ENCODE measurements at places on chromosomes 6 and 20. TPM values are rescaled to one million over a fixed set of nuclear protein-coding genes. Genes with fewer than 3 reads are reported as not detected.

DNA sequence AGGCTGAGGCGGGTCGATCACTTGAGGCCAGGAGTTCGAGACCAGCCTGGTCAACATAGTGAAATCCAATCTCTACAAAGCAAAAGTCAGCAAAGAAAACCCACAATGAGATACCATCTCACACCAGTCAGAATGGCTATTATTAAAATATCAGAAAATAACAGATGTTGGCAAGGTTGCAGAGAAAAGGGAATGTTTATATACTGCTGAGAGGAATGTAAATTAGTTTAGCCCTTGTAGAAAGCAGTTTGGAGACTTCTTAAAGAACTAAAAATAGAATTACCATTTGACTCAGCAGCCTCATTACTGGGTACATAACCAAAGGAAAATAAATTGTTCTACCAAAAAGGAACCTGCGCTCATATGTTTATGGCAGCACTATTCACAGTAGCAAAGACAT is 16.7 kb upstream of the GCM1 start:
- DNase-seq: no peak

DNA sequence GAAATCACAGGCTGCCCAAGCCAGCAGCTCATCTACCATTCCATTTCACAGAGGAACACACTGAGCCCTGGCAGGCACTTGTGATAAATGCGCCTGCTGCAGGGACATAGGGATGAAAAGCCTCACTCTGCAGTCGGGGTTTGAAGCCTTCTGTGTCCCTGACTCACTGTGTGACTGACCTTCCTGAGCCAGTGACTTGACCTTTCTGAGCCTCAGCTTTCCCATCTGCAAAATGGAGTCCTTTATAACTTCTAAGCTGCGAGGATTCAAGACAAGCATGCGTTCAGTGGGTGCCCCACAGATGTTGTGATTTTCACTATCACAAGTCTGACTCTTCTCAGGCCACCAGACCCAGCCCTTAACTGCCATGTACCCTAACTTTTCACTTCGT is 5.5 kb downstream of the TGM2 start:
- DNase-seq: no peak

DNA sequence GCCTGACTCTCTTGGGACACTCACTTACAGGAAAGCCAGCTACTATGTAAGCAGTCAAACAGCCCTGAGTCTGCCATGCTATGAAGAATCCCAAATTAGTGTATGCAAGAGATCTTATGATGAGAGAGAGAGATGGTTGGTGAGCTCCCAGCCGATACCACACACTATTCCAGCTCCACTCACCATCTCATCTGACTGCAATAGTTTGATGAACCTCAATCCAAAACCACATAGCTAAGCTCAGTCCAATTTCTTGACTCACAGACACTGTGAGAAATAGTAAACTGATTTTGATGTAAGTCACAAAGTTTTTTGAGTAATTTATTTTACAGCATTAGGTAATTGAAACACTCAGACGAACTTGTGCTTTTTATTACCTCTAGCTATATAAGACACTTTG is 441.4 kb downstream of the COL12A1 start:
- no peak for DNase-seq

DNA sequence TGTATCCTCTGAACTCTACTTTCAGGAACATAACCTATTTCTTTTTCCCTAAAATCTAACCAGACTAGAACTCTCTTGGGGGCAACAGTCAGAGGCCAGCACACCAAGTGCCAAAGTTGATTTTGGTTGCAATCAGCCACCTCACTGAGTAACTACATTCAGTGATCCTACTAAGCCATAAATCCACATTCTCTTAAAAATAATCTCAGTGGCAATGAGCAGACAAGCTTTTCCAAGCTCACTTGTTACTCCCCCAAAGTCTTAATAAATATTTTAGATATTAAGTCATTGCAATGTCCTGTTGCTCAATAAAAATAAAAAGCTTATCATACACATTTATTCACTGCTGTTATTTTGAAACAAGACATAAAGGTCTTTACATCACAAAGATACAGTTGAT is 9.8 kb downstream of the RGS17 start:
- no peak for DNase-seq

DNA sequence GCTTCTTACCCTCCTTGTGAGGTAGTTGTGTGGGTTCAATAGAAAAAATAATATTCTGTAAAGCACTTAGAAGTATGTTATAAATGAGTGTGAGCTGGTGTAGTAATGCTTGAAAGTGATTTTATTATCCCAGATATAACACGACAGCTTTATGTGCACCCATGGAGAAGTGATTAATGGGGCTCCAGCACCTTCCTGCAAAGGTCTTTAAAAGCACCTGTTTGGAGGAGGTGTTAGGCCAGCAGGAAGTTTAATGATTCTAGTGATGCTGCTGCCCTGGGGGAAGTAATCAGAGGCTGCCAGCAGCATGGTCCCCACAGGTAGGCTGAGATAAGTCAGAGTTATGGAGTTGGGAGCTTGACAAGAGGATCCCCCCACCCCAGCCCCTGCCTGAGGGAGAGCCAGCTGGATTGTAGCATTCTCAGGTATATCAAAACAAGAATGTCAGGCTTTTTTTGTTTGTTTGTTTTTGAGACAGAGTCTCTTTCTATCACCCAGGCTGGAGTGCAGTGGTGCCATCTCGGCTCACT is 166.3 kb downstream of the PHACTR1 start:
- no peak for DNase-seq

DNA sequence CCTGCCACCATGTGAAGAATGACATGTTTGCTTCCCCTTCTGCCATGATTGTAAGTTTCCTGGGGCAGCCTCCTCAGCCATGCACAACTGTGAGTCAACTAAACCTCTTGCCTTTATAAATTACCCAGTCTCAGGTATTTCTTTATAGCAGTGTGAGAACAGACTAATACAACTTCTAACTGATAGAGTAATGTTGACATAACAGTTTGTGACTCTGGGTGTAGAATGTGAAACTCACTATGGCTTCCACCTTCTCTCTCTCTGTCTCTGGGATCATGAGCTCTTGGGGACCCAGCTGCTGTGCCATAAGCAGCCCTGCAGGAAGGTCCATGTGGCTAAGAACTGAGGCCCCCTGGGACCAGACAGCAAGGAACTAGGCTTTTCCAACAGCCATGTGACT is 3.5 kb upstream of the HLA-G start:
- DNase-seq: no peak

- no peak for DNase-seq
Observed at GRCh38 chr20:43028470-43028869, 161.2 kb downstream of the PTPRT start.

GRCh38 chr20:51541189-51542032 is 1.1 kb downstream of the NFATC2 start:
- no peak for DNase-seq

GRCh38 chr6:34243901-34244884 is 4.6 kb downstream of the SMIM29 start:
- no peak for DNase-seq

DNA sequence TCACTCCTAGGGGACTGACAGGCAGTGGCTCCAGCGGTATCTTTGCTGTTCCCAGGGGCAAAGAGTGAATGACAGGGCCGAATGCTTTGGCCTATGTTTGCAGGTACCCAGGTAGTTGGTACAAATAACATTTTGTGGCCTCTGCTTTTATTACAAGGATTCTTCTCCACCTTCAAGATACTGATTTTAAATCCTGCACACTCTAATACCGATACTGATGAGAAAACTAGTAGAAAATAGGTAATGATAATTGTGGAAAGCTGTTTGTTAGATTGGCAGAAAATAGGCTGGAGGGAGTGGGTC is 772 bp downstream of the HINT3 start:
- DNase-seq: no peak

- DNase-seq: no peak
Observed at GRCh38 chr20:45964006-45964400, 8.0 kb downstream of the ZNF335 start.

- peak; percentile 23 for DNase-seq
Observed at GRCh38 chr6:110378552-110378951, 20.4 kb upstream of the METTL24 start.

DNA sequence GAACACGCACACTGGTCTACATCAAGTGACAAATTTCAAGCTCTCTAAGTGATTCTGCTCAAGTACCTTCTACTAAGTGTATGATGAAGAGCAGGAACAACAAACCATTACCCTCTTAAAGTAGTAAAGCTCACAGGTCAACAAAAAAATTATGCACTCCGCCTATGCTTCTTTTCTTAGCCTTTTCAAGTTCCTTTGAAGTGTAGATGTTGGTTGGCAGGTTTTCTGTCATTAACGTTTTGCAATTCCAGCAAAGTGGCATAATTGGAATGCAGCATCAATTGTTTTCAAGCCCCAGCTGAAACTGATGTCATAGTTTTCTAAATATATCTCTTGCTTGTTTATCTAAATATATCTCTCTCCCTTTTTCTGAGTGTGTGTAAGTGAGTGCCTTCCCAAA is 396.9 kb upstream of the EYS start:
- DNase-seq: no peak

DNA sequence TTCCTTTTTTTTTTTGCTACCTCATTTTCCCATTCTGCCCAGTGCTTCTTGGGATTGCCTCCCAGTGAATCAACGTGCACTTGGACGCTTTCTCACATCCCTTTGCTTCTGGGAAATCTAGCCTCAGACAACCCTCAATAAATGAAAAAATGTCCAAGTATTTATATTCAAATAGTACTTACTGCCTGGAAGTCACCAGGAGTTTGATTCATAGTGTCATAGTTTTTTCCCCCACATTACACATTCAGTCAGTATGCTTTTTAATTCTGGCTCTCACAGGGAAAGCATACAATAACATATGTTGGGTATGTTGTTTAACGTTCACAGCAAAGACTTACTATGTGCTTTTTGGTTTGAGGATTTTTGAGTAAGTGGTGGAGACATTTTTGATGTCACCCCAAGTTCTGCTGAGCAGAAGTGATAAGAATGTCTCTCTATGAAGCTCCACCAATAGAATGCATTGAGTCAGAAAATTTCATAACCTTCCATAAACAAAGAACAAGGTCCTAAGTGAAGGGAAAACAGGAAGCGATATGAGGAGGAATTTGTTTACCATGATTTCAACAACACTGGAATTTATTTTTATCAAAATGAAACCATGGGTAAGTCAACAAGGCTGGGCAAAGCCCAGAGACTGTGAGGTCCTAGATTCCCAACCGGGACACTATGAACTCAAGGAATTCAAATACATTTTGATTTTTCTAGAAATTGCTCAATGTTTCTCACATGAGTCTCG is 301.2 kb upstream of the BMP2 start:
- DNase-seq: no peak

DNA sequence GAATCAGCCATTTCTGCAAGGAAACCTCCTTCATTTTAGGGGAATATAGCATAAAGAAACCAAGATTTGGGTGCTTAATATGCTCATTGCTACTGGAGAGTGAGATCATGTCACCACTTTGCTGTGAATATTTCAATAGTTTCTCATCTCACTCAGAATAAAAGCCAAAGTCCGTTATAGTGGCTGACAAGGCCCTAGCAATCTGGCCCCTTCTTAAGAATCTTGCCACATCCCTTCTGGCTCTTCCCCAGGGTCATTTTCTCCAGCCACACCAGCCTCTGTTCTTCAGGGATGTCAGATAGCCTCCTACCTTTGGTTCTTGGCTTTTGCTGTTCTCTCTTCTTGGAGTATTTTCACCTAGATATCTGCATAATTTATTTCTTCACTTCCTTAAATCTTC is 24.8 kb upstream of the MLIP start:
- no peak for DNase-seq

DNA sequence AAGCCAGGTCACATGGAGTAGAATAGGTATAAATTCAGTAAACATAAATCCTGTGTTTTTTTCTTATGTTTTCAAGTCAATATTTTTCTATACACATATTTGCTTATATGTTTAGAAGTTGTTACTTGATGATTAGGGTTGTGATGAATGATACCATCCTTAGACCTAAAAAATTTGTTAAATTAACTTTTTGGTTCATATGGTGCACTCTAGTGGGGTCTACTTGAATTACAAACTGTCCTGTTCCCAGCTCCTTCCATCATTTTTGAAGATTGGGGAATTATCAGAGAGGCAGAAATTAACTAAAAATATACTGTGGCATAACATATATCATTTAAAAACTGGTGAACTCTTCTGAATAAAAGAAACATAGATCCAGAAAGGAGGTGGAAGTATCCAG is 48.3 kb upstream of the RIPPLY2 start:
- DNase-seq: no peak

DNA sequence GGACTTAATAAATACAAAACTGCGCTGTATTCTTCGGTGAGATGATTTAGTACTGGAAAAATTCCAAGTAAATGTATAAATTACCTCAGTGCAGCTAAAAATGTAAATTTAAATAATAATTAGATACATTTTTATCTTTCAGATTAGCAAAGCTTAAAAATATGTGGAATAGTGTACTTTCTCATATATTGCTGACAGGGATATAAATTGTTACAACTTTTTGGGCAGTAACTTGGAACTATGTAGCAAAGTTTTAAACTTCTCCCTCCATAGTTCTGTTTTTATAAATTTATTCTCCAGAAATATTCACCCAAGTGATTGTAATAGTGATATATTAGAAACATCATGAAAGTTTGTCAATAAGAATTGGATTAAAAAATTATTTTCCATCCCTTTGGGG is 384.6 kb upstream of the CITED2 start:
- DNase-seq: no peak

- no peak for DNase-seq
Observed at GRCh38 chr20:33148040-33148439, 19.9 kb upstream of the BPIFA2 start.

DNA sequence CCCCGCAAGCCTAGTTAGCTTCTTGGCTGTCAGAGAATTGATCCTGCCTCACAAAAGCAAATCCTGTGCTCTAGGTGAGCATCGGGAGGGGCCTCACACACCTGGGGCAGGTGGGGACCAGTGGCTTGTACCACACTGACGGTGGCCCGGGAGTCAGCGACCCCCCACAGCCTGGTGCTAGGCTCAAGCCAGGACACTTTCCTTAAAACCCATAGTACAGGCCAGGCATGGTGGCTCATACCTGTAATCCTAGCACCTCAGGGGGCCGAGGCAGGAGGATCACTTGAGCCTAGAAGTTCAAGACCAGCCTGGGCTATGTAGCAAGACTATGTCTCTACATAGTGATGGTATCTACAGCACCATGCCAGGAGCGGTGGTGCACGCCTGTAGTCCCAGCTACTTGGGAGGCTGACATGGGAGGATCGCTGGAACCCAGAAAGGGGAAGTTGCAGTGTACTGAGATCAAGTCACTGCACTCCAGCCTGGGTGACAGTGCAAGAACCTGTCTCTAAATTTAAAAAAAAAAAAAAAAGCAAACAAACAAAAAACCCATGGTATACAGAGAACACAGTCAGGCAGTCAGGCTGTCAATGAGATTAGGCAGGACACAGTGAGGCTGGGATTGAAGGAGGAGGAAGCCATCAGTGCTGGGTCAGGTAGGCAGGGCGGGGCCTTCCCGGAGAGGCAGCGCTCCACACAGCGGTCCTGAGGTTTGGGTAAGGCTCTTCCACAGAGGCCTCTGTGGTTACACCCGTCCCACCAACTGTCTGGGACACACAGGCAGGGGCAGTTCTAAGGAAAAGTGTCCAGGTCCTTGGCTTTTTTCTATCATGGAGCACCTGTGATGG is 41.3 kb downstream of the SYNJ2 start:
- no peak for DNase-seq

The RSPH9 gene
- total RNA-seq: 0.63 TPM

The ERVFRD-1 gene
- total RNA-seq: not detected

The CASS4 gene
- total RNA-seq: 0.14 TPM

The KCNG1 gene
- 4.5 TPM for total RNA-seq

The MOXD1 gene
- 83.6 TPM for total RNA-seq

The PACRG gene
- total RNA-seq: 0.59 TPM

The VSTM2L gene
- 9.3 TPM for total RNA-seq

All from neural crest cell (in vitro differentiated cells).